Hematopoietic multipotent progenitor cell treated with erythropoietin and hydrocortisone succinate and interleukin-3 and kit ligand, for 17 days (in vitro differentiated cells): ENCODE measurements at places on chromosomes 5 and 9.

- DNase-seq, result no peak
Observed at GRCh38 chr5:92409134-92409533, 1026.0 kb upstream of the ARRDC3 start.

- no peak for DNase-seq
Observed at GRCh38 chr9:14179449-14179848, 134.5 kb downstream of the NFIB start.

- DNase-seq, result no peak
Observed at GRCh38 chr5:177231479-177232250, 71.9 kb downstream of the RAB24 start.

DNA sequence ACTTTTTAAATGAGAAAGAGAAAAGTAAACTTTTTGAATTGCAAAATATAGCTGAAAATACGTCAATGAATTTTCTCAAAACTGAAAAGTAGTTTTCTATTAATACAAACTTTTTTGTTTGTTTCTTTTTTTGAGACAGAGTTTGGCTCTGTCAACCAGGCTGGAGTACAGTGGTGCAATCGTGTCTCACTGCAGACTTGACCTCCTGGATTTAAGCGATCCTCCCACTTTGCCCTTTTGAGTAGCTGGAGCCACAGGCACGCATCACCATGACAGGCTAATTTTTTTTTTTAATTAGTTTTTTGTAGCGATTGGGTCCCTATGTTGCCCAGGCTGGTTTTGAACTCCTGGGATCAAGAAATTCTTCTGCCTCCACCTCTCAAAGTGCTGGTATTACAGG lies 610.4 kb downstream of the ELAVL2 start:
- DNase-seq, result no peak

DNA sequence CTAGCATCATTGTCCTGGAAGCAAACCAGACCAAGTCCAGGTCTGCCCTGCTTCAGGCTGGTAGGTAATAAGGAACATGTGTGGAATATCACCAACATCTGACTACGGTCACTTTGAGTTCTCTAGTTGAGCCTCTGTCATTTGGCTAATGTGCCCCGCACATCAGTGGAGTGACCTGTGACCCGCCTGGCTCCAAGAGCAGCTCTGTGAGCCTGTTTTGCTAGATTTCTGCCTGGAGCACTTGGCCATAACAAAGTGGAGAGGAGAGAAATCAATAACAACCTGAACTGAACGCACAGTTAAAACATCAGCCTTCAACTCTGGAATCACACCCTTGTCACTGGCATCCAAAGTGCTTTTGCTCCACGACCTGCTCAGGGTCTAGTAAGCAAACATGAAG lies 115.7 kb downstream of the PPP2R2B start:
- DNase-seq, result no peak

GRCh38 chr9:134607971-134608370 lies 33.6 kb upstream of the COL5A1 start:
- no peak for DNase-seq

GRCh38 chr5:62465985-62466925 lies 53.7 kb downstream of the IPO11 start:
- no peak for DNase-seq

DNA sequence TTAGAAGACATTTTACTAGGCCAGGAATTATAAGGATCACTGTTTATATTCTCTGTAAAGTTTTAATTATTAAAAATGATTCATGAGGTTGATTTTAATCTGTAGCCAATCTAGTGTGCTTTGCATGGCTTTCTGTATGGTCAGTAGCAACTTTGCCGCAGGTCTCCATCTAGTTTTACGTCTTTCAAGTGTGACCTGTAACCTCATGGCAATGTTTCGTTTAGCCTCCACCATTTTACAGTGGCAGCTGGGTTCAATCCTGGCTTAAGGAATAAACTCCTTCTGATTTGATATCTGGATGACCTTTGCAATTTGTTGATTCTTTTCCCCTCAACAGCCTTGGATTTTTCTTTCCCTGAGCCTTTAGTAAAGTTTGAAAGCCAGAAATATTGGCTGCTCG lies 434.5 kb upstream of the CDH9 start:
- peak; percentile 4 for DNase-seq
